ENCODE measurements at places on chromosomes 4 and X.
A peak's percentile ranks its signal among the peaks of the same experiment; 100 is the strongest.

GRCh38 chrX:2733286-2733685 lies 18.6 kb upstream of the XG start:
- DNase-seq = no peak

- DNase-seq = no peak
Observed at GRCh38 chrX:20300822-20301221, 34.1 kb upstream of the RPS6KA3 start.

GRCh38 chr4:127284236-127284635 lies 348.5 kb upstream of the INTU start:
- DNase-seq = no peak

- DNase-seq = no peak
Observed at GRCh38 chrX:9367421-9367820, 97.4 kb upstream of the TBL1X start.

DNA sequence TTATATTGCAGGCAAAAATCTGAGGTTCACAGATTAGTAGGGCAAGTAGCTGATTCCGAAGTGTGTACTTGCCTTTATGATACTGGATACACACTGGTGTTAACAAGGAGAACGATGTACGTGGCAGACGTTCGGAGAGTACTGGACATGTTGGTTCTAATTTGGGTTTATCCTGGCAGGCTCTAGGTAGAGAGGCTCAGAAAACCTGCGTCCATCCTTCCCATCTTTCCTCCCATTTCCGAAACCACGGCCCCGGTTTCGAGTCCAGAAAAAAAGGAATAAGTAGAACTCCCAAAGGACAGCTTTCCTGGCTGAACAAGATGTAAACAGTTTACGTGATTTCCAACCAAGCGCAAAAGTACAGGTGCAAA lies 351 bp upstream of the SLC30A9 start:
- DNase-seq = no peak

GRCh38 chr4:93788712-93789111 lies 39.8 kb upstream of the ATOH1 start:
- no peak for DNase-seq

DNA sequence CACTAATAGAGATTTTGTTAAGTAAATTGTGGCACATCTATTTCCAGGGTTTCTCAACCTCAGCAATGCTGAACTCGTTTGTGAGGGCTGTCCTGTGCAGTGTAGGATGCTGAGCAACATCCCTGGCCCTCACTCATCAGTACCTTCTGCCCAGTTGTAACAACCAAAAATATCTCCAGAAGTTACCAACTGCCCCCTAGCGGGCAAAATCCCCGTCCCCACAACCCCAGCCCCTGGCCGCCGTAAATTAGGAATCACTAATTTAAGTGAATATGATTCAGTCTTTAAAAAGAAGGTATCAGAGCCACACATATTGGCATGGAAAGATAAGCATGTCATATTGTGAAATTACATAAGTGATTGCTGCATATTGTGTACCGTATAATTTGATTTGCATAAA lies 123.4 kb downstream of the ASB9 start:
- no peak for DNase-seq

- no peak for DNase-seq
Observed at GRCh38 chrX:24131476-24131875, 18.1 kb upstream of the ZFX start.

GRCh38 chr4:112038861-112039260 lies 106.4 kb upstream of the FAM241A start:
- no peak for DNase-seq

GRCh38 chr4:153366486-153366885 lies 22.0 kb downstream of the MND1 start:
- DNase-seq = no peak

- no peak for DNase-seq
Observed at GRCh38 chr4:28391877-28392276, 1531.2 kb downstream of the STIM2 start.

DNA sequence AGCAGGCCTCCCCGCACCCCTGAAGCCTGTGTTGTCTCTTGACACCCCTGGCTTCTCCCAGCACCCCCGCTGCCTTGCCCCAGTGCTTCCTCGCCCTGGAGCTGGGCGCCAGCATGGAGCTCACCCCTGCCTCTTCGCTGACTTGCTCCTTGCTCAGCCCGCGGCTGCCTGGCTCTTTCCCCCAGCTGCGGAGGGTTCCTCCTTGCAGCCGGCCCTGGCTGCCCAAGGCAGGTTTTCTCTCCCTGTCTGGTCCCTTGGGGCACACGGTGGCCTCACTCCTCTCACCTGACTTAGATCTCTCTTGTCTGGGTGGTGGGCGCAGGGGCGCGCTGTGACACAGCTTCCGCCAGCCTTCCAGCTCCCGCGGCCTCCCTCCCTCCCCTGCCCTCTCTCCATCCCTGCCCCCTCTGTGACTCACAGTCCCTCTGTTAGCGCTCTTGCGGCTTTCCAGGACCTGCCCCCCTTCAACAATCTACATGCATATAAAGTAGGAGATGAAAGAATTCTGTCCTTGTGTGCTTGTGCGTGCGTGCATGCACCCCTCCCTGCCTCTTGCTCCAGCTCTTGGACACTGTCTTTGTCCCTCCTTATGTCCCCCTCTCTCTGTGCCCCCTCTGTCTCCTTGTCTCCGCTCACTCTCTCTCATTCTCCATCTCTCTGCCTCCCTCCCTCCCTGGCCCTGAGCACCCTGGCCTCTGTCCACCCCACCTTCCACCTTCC lies 2.2 kb downstream of the PLXNB3 start:
- peak; percentile 14 for DNase-seq

GRCh38 chrX:19440713-19441112 lies 74.6 kb downstream of the MAP3K15 start:
- DNase-seq = no peak

GRCh38 chr4:26217961-26218676 lies 102.7 kb upstream of the RBPJ start:
- peak; percentile 50 for DNase-seq

GRCh38 chrX:152968193-152968592 lies 25.7 kb downstream of the PNMA5 start:
- no peak for DNase-seq

DNA sequence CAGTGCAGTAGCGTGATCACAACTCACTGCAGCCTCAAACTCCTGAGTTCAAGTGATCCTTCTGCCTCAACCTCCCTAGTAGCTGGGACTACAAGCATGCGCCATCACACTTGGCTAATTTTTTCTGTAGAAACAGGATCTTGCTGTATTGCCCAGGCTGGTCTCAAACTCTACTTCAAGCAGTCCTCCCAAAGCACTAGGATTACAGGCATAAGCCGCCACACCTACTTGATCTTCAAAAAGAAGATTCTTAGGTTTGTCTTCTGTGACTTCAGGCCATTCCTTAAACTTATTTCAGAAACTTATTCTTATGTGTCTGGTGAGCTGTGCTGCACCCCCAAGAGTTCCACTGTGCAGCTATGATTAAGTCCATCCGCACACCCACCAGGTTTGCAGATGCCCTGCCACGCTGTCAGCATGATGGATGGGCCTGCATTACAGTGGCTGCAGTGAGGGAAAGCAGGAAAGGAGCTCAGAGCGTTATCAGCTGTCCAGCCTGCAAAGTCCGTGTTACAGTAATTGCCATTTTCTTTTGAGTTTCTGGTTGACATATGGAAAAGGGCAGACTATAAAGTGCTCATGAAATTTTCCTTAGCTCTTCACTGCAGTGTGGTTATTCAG lies 146.6 kb downstream of the AASDH start:
- DNase-seq = no peak

DNA sequence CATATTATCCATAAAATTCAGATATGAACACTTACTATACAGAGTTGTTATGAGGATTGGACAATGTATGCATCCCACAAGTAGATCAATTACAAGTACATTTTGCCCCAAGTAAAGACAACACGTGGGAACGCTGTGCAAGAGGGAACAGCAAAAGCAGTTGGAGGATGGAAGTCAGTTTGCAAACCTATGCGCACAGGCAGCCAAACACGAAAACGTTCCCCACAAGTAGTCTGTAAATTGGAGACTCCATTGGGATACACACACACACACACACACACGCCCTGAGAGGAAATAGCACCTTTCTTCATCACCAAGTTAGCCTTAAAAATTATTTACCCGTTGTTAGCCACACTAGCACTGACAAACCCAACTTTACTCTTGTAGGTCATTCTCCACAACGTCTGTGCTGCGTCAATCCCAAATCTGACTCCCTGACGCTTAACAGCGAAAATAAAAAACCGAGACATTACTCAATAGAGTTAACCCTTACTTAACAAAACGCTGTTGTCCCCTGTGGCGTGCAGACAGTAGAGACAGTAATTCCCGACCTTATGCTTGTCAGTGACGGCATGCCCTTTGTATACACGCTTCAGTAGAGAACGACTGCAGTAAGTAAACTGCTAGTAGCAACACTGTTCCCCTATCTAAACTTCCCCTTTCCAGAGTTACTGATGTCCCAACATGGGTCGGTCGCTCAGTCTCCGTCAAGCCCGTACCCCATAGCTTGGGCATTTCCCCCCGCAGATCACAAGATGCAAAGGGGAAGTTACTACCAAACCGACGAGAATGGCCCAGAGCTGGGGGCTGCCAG lies 730 bp downstream of the MANBA start:
- DNase-seq = peak; percentile 88

- DNase-seq = no peak
Observed at GRCh38 chr4:15232366-15233263, 195.2 kb upstream of the C1QTNF7 start.

DNA sequence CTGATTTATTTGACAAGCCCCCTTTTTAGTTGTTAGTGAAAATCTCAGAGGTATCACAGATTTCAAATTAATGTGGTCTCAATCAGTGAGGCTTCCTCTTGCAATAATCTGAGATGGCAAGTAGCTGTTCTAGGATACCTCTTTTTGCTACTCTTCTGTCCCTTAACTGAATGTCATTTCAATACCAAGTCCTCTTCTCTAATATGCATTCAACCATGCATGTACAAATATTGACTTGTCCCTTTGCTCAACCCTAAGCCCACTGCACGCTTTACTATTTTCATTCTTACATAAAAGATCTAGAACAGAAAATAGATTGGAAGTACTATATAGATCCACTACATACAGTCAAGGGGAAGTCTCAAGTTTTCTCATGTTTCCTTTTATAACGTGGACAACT lies 164.2 kb downstream of the CBR4 start:
- no peak for DNase-seq

GRCh38 chrX:154020536-154021115 lies 924 bp upstream of the IRAK1 start:
- no peak for DNase-seq

- DNase-seq = no peak
Observed at GRCh38 chrX:567891-568290, 62.7 kb upstream of the SHOX start.

GRCh38 chr4:139853309-139853708 lies 187.7 kb downstream of the MGST2 start:
- DNase-seq = no peak

- no peak for DNase-seq
Observed at GRCh38 chrX:30812326-30812725, 76.7 kb downstream of the TAB3 start.

- no peak for DNase-seq
Observed at GRCh38 chrX:84717343-84717742, 215.1 kb upstream of the HDX start.

GRCh38 chr4:169620880-169621248 lies 486 bp downstream of the CLCN3 start:
- DNase-seq = peak; percentile 29

DNA sequence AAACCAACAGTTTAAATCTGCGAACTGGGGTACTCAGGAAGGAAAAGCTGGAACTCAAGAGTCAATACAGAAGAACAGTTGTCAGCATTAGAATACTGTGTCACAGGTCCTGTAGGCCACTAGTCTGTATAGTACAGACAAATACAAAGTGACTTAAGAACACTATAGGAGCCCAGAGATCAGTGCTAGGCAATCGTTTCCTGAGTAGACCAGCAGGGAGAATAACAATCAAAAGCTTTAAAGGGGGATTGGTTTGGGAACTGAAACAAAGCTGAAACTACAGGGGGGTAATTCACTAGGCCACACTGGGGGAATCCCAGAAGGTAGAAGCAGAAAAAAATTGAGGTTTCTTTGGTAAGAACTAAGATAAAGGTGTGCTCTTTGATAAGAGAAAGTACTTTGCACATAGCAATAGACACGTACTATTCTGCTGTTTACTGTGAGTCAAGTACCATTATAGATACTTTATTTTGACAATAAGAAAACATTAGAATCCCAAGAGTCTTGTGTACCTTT lies 339.7 kb downstream of the PCDH19 start:
- no peak for DNase-seq

DNA sequence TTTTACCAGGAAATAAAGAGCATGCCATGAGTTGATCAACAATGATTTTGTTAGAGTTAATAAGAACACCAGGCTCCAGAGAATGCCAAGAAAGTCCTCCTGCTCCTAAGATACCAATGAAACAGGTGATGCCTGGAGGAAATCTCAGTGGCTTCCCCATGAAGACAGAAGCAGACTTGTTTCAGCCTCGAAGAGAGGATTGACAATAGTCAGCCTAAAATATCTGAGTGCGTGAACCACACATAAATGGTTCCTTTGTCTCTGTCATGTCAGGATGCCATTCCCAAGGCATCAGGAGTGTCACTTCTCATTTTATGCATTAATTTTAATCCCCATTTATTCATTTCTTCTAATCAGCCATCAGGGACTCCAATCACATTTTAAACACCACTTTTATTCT lies 69.6 kb downstream of the PHOX2B start:
- no peak for DNase-seq

DNA sequence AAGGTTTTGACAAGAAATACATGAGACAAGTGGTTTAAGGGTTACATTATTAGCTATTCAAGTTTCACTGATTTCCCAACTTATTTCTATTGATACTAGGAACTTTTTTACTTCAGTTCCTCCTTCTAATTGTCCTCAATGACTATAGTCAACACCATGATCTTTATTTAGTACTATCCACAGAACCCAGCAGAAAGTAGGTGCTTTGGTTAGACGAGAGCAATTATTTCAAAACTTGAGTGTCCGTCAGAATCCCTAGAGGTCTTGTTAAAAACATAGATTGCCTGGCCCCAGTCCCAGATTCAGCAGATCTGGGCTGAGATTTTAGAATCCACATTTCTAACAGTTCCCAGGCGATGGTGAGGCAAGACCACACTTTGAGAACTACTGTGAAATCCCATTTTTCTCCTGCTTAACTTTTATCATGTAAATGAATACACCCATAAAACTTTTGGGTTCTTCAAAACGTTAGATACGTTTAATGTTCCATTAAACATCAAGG lies 17.9 kb downstream of the EXOC1 start:
- DNase-seq = no peak

GRCh38 chr4:76718831-76719230 lies 179.1 kb downstream of the SOWAHB start:
- DNase-seq = no peak

- no peak for DNase-seq
Observed at GRCh38 chrX:68114573-68115129, 318.6 kb downstream of the OPHN1 start.

DNA sequence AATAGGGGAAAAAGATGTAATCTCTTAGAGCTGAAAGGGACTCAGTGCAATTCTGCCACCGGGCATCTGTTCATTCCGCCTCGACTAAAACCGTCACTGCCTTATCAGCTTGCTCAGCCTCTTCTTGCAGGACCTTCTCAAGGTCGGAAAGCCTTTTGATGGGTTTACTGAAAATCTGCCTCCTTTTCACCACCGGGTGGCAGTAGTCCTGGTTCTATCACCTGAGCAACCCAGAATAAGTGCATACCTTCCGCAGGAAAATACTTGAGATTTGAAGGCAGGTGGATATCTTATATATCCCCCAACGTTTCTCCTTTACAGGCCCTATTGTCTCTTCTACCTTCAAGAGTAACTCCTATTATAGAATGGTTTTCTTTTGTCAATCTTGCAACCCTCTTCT lies 103.4 kb upstream of the PAK3 start:
- no peak for DNase-seq

GRCh38 chr4:156538210-156538609 lies 433.4 kb downstream of the PDGFC start:
- no peak for DNase-seq

GRCh38 chr4:1574601-1575417 lies 109.3 kb downstream of the FAM53A start:
- no peak for DNase-seq

All from CD4-positive, alpha-beta T cell treated with Interleukin-15 for 1 hour (primary cell).